ENCODE measurements at places on chromosomes 11 and 22.

GRCh38 chr11:83249445-83249844 lies 36.7 kb downstream of the CCDC90B start:
- DNase-seq: no peak

- DNase-seq: no peak
These were observed 11.5 kb downstream of the MRGPRX1 start for GRCh38 chr11:18927550-18928322.

GRCh38 chr22:37521236-37521739 lies 2.1 kb upstream of the CARD10 start:
- DNase-seq: no peak

GRCh38 chr22:24466716-24467328 lies 28.3 kb upstream of the UPB1 start:
- DNase-seq: no peak

DNA sequence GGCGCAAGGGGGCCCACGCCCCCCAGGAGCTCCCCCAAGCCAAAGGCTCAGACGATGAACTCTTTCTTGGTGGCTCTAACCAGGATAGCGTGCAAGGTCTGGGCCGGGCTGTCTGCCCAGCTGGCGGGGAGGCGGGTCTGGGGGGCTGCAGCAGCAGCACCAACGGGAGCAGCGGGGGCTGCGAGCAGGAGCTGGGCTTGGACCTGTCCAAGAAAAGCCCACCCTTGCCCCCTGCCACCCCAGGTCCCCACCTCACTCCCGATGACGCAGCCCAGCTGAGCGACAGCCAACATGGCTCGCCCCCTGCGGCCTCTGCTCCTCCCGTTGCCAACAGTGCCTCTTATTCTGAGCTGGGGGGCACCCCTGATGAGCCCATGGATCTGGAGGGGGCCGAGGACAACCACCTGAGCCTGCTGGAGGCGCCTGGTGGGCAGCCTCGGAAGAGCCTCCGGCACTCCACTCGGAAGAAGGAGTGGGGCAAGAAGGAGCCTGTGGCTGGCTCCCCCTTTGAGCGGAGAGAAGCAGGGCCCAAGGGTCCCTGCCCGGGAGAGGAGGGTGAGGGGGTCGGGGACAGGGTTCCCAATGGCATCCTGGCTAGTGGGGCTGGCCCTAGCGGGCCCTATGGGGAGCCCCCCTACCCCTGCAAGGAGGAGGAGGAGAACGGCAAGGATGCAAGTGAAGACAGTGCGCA lies 21.6 kb upstream of the TMEM191C start:
- DNase-seq: no peak

GRCh38 chr11:119891055-119891768 lies 162.2 kb upstream of the NECTIN1 start:
- DNase-seq: no peak

DNA sequence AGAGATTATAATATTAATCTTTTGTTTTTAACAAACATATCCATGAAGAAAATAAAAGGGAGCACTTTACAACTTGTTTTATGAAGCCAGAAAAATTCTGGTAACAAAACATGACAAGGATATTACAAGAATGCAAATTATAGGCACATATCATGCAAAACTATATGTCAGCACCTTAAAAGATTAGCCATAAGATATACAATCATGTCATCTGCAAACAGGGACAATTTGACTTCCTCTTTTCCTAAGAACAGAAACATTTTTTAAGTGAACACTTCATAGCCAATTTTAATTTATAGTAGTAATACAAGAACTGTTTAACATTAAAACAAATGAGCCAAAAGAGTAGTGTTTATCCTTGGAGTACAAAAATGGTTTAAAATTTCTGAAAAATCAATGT lies 916.5 kb upstream of the CNTN5 start:
- no peak for DNase-seq

DNA sequence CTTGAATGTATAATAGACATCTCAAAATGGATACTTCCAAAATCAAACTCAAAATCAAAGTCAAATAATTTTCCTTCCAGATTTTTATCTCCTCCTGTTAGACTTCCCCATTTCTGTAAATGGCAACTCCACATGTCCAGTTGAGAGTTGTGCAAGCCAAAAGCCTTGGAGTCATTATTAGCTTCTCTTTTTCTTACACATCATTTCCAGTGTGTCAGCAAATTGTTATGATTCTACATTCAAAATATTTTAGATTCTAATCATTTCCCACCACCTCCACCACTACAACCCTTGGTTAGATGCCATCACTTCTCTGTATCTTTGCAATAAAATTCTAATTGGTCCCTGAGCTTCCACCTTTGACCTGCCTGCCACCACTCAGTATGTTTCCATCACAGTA lies 155.7 kb downstream of the CNTN5 start:
- DNase-seq: no peak

DNA sequence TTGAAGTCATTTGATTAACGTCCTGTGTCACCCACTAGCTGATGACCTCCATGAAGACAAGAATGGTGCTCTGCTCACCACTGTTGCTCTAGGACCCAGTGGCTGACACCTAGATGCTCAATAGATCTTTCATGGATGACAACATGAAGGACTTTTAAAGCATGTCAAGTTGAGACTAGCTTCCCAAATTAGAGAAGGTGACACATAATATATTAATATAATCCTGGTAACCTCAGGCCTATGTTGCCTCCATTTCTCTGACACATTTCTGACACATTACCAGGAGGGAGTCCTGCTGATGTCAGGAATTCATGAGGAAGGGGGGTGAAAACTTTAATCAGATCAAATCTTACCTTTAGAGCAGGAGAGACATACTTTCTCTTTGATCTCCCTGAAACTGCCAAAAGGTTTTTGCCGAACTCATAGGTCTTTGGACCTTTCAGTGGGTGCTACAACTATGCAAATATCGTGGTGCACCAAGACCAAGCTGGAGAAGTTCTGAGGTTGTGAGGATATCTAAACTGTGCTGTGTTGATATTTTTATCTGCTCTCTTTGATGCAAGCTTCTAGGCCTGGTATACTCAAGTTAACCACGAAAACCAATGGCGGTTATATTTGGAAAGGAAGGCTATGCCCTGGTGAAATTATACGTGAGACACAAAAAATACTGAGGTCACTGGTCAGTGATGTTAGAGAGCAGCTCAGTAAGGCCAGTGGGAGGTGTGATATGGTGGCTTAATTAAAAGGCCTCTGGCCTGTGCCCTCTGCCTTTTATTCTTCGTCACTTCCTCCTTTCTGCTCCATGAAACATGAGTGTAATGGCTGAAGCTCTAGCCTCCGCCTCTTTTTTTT lies 13.2 kb upstream of the AMPD3 start:
- no peak for DNase-seq

DNA sequence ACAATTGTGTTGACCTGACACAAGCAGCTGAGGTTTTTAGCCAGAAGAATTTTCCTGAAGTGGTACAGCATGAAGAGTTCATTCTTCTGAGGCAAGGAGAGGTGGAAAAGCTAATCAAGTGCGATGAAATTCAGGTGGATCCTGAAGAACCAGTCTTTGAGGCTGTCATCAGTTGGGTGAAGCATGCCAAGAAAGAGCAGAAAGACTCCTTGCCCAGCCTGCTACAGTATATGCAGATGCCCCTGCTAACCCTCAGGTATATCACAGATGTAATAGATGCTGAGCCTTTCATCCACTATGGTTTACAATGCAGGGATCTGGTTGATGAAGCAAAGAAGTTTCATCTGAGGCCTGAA lies 12.9 kb upstream of the SCARF2 start:
- DNase-seq: no peak

DNA sequence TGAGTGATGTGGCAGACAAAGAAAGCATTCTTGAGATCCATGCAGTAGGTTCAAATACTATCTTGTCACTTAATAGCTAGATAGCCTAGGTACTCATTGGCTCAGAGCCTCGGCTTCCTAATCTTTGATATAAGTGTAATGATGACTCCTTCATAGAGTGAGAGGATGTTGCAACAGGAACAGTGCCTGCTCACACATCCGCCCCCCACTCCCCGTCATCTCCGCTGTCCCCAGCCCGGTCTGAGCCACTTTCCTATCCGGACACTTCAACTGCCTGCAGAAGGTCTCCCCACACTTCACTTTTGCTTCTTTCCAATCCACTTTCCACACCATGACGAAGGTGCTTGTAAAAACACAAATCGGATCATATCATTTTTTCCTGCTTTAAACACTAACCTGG lies 128.8 kb downstream of the NTM start:
- no peak for DNase-seq

DNA sequence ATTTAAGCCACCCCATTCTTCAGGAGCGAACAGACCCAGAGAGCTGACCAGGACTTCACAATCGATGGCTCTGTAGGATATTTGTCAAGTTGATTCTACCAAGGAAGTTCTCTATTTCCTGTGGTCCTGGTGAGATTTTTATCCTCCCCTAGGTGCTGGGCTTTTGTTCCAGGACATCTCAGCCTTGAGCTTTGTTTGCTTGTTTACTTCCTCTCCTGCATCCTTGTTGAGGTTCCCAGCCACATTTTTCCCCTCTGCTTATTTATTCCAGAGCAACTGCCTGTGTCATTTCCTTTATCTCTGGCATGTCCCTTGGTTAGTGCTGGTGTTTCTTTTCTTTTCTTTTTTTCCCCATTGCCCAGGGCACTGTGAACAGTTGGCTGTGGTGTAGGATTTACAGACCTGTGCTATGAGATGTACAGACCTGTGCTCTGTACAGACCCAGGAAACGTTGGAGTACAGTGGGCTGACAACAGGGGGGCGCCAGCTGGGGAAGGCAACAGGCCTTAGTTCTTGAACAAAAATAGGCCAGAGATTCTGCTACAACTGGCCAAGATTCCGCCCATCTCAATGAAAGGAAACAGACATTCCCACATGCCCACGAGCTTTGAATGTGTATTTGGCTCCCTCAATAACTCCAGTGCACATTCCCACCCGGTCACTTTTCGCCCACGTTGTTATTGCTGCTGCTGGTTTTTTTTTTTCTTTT lies 235.9 kb upstream of the DDI1 start:
- no peak for DNase-seq

- no peak for DNase-seq
These were observed 861.3 kb downstream of the TBC1D22A start for GRCh38 chr22:47623763-47624148.

GRCh38 chr11:44133335-44133946 lies 38.0 kb downstream of the EXT2 start:
- DNase-seq: no peak

GRCh38 chr11:42524534-42525227 lies 787.1 kb upstream of the API5 start:
- no peak for DNase-seq

GRCh38 chr11:83044958-83045712 lies 26.6 kb downstream of the RAB30 start:
- DNase-seq: no peak

- no peak for DNase-seq
These were observed 120.1 kb downstream of the MRTFA start for GRCh38 chr22:40516416-40516815.

DNA sequence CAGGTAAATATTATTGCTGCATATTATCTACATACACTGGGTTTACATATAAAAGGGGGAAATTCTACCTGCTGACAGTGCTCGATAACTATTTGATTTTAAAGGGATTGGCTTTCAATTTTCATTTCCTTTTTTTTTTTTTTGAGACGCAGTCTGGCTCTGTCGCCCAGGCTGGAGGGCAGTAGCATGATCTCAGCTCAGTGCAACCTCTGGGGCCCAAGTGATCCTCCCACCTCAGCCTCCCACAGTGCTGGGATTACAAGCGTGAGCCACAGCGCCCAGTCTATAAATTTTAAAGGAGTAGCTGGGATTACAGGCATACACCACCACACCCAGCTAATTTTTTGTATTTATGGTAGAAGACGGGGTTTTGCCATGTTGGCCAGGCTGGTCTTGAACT lies 3.2 kb upstream of the PCF11 start:
- DNase-seq: no peak

DNA sequence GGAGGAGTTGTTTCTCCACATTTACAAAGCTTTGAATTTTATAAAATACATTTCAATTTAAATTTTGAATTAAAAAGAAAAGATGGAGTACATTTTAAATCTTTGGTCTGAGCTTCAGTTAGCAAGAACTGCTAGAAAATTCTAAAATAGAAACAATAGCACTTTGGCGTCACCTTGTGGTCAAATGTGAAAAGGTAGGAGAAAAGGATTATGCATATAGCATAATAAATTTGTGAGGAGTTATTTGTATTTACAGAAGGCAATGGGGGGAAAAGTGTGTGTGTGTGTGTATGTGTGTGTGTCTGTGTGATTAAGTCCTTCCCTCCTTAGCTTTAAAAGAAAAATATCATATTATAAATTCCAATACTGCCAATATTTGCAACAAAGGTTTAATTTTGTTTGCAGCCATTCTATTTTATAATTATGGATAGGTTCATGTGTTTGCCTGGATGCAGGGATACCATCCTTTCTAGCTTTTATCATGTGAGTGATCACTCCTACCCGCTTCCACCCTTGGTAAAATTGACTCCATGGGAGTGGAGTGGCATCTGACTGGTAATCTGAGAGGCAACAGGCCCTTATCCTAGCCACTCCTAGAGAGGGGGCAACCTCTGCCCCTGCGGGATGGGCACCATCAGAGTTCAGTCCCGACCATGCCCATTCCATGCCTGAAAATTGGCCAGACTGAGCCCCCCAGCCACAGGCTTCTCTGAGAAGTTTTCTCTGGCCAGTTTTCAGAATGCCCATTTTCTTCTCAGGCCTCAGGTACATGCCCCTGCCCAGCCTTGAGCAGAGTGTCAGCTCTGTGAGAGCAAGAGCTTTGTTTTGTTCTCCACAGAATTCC lies 13.6 kb upstream of the LGR4 start:
- DNase-seq: no peak

DNA sequence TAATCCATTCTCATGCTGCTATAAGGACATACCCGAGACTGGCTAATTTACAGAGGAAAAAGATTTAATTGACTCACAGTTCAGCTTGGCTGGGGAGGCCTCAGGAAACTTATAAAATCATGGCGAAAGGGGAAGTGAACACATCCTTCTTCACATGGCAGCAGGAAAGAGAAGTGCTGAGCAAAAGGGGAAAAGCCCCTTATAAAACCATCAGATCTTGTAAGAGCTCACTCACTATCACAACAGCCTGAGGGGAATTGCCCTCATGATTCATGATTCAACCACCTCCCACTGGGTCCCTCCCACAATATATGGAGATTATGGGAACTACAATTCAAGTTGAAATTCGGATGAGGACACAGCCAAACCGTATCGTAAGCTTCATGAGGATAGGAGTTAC lies 3.8 kb upstream of the CYB5R2 start:
- DNase-seq: no peak

DNA sequence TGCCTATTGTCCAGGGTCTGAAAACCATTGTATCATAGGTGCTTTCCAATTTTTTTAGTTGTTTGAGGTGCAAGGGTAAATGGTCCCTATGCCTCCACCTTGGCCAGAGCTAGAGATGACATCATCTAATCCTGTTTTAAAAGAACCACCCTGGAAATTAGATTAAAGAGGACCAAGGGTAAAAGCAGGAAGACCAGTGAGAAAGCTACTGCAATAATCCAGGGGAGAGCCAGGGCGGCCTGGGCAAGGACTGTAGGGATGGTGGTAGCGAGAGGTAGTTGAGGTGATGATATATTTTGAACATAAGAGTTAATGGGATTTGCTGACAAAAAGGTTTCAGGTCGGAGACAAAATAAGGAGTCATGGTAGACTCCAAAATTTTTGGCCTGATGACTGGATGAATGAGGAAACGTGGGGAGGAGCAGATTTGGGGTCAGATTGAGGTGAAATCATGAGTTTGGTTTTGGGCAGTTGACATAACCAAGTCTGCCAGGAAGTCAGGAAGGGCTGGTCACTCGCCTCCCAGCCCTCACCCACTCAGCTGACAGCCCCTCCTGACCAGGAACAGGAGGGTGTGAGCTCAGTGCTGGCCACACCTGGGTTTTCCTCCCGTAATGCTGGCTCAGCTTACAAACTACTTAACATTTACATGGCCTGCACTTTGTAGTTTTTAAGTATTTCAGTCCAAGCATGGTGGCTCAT lies 23.0 kb downstream of the SCN4B start:
- DNase-seq: no peak

GRCh38 chr11:74701351-74701750 lies 29.9 kb downstream of the CHRDL2 start:
- DNase-seq: no peak
